NCI-H446 (cell line): ENCODE measurements at places on chromosomes 5 and 9.
A peak's percentile ranks its signal among the peaks of the same experiment; 100 is the strongest.

- no peak for DNase-seq
Observed at GRCh38 chr9:132905726-132906125, 27.0 kb downstream of the SPACA9 start.

- DNase-seq: no peak
Observed at GRCh38 chr5:174352681-174353080, 307.2 kb downstream of the NSG2 start.

DNA sequence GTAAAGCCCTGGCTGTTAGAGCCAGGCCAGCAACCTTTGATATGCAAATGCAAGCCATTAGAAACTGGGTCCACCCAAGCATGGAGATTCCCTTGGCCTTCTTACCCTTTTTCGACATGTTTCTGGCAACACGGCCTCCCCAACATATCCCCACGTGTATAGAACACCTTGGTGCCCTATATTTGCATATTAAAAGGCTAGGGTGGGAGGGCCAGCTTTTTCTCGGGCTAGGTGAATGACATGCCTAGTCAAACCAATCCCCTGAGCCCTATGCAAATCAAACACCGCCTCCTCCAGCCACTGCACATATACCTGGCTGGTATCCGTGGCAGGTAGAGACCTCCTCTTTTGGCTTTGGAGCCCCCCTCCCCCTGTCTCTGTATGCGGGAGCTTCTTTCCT lies 55.6 kb upstream of the ZFR start:
- DNase-seq: no peak

DNA sequence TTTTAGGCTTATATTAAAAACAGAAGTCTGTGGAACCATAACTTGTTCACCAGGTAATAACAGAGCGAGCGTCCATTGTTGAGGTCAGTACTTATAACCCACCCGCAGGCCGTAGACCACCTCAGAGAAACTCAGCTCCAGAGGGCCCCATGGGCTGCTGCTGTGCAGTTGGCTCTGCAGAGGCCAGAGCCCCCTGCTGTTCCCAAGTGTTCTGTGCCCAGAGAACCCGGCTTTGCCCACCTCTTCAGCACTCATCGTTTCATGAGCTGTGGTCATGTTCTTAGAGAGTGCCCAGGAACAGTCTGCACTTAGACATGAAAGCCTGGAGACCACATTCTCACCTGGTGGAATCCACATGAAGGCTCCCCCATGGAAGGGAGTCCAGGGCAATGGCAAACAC lies 50.4 kb upstream of the SLC2A8 start:
- DNase-seq: no peak

GRCh38 chr9:133301253-133302230 lies 26.5 kb upstream of the ABO start:
- no peak for DNase-seq

DNA sequence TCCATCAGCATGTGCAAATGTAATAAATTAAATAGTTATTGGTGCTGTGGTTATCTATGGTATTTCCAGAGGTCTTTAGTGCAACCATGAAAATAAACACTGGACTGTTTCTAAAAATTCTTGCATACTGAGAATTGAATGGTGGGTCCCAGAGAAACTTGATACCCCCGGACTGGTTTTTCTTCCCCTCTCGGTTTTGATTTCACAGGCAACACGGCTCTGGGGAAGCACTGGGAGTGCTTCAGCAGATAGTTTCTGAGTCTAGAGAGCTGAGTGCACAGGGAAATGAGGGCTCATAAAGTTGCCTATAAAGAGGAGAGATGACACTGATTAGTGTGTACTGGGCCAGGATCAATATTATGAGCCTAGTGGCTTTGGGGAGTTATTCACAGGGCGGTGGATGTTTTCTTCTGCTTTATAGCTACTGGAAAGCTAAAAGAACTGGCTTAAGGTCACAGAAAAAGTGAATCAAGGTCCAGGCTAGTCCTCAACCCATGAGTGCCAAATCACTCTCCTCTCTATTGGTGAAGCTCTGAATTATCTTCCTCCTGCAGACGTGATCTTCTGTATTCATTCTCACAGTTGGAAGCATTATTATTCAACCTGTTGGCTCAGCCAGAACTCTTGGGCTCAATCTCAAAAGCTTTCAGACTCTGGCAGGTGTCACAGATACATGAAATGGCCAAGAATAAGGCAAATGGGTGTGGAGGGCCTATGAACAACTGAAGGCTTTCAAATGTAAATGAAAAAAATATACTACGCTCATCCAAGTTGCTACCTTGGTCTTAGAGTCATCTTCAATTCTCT lies 170.2 kb upstream of the HMHB1 start:
- DNase-seq: no peak

GRCh38 chr5:59062986-59063683 lies 480.3 kb downstream of the RAB3C start:
- DNase-seq: peak; percentile 84

GRCh38 chr5:147057051-147057450 lies 177.8 kb upstream of the STK32A start:
- DNase-seq: no peak

GRCh38 chr5:142807372-142807911 lies 37.3 kb downstream of the ARHGAP26 start:
- DNase-seq: no peak

GRCh38 chr9:131236761-131237160 lies 39.5 kb downstream of the FAM78A start:
- DNase-seq: no peak

DNA sequence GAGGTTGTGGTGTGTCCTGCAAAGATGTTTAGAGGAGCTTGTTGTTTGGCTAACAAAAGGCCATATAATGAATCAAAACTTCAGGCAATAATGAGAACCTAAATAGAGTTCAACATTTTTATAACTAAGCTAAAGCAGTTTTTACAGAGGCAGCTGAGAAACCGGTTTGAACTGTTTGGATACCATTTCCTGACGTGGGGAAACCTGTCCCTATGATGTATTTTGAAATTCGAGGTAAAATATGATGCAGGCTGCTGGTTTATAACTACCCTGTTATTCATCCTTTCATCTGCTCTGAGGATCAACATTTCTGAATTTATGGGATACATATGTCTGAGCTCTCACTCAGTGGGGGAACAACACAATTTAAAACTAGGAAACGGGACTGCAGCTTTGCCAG lies 289.5 kb upstream of the IRX2 start:
- no peak for DNase-seq

GRCh38 chr9:98324801-98325200 lies 69.4 kb upstream of the TBC1D2 start:
- no peak for DNase-seq

GRCh38 chr9:96157675-96158074 lies 144.3 kb downstream of the HSD17B3 start:
- DNase-seq: no peak
